ENCODE measurements at places on chromosomes 12 and 14.
A peak's percentile ranks its signal among the peaks of the same experiment; 100 is the strongest.

- H3K36me3 ChIP-seq = peaks cover 61% of the 10 kb centered on the region
- H3K4me1 ChIP-seq = peaks cover 60% of the 10 kb centered on the region
- peak within 1 kb of the TSS; percentile 99 for H3K27ac ChIP-seq
- peak within 1 kb of the TSS; percentile 81 for H3K4me3 ChIP-seq
- peak; percentile 87 for DNase-seq
These were observed at the start of gene SELPLG for GRCh38 chr12:108633534-108634248. SELPLG (minus strand) TSS chr12:108633894; CDS start chr12:108624307, 9,587 bp downstream.

- peaks cover 47% of the 10 kb centered on the region for H3K4me1 ChIP-seq
- peak overlapping the region; percentile 79 for H3K4me3 ChIP-seq
- H3K36me3 ChIP-seq = peaks cover 8% of the 10 kb centered on the region
- H3K27me3 ChIP-seq = no peaks in the 10 kb centered on the region
These were observed 77.8 kb downstream of the VCPKMT start for GRCh38 chr14:50038398-50039119.

- peak overlapping the region; percentile 82 for H3K4me3 ChIP-seq
- DNase-seq = peak; percentile 46
- H3K36me3 ChIP-seq = peaks cover 8% of the 10 kb centered on the region
- H3K27me3 ChIP-seq = no peaks in the 10 kb centered on the region
- H3K27ac ChIP-seq = peak overlapping the region; percentile 46
These were observed 4.1 kb downstream of the TSHR start for GRCh38 chr14:80959496-80959895.

DNA sequence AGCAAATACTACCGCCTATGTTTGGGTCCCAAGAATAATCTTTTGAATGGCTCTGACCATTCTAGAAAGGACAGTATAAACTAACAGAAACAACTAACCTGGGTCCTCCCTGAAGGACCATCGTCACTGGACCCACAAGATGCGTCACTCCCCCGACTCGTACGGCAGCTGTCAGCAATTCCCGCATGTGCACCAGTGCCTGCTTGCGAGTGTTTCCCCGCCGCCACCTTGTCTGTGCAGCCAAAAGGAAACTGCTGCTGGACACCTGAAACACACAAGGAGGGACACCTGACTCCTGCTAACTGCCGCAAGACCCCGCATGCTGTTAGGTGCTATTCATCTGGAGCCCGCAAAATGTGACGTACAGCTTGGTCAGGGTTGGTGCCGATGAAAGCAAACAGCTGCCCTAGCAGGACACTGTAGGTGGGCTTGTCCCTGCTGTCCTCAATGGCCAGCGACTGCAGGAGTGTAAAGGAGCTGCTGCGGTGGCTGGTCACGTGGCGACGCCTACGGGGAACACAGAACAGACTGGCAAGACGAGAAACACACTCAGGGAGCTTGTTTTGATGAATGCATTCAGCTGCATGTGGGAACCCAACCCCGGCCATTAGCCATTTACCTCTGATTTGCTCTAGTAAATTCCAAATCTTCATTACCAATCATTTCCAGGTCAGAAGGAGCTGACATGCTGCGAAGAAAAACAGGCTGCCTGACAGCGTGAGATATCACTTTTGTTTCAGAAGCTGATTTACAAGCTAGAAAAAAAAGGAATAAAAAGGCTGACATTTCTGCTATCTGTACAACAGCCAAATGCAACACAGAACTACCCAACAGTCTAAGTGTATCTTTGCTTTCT is 118.1 kb downstream of the TRAFD1 start:
- no peak for DNase-seq
- no peak overlapping the region for H3K27ac ChIP-seq
- peaks cover 55% of the 10 kb centered on the region for H3K36me3 ChIP-seq
- no peaks in the 10 kb centered on the region for H3K27me3 ChIP-seq
- no peaks in the 10 kb centered on the region for H3K4me1 ChIP-seq
- no peak overlapping the region for H3K4me3 ChIP-seq

DNA sequence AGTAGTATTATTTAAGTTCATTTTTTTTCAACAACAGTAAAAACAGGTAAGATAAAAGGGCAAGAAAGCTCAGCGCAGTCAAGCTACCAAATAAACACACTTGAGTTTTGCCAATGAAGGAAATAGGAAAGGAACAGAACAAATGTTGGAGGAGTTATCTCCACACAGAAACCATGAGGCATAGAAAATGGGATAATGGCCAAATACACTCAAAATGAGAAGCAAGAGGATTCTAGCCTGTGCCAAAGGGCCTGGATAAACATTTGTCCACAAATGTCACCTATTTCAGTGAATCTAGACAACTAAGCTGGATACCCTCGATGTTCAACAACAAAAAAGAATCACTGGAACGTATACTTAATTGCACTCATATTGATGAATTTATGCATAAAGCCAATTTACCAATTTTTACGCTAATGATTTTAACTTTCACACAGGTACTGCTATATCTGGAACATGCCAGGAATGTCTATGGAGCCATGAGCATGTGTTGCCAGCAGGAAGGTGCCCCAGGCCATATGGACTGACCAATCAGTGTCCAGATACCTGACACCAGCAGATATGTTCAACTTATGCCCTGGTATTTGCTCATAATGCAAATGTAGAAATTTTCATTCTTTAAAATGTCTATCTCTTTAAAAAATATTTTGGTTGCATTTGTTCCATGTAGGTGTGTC is 21.1 kb downstream of the ST8SIA1 start:
- H3K4me3 ChIP-seq = no peak overlapping the region
- no peak for DNase-seq
- no peaks in the 10 kb centered on the region for H3K36me3 ChIP-seq
- H3K27me3 ChIP-seq = no peaks in the 10 kb centered on the region

GRCh38 chr12:5908251-5908650 is 36.8 kb downstream of the ANO2 start:
- DNase-seq = no peak
- peaks cover 76% of the 10 kb centered on the region for H3K27me3 ChIP-seq
- H3K4me3 ChIP-seq = no peak overlapping the region
- no peak overlapping the region for H3K27ac ChIP-seq
- H3K36me3 ChIP-seq = peaks cover 4% of the 10 kb centered on the region

- no peak for DNase-seq
- no peaks in the 10 kb centered on the region for H3K36me3 ChIP-seq
- H3K27ac ChIP-seq = no peak overlapping the region
- no peak overlapping the region for H3K4me3 ChIP-seq
- no peaks in the 10 kb centered on the region for H3K4me1 ChIP-seq
These were observed 10.7 kb upstream of the FAM234B start for GRCh38 chr12:13033476-13033875.

DNA sequence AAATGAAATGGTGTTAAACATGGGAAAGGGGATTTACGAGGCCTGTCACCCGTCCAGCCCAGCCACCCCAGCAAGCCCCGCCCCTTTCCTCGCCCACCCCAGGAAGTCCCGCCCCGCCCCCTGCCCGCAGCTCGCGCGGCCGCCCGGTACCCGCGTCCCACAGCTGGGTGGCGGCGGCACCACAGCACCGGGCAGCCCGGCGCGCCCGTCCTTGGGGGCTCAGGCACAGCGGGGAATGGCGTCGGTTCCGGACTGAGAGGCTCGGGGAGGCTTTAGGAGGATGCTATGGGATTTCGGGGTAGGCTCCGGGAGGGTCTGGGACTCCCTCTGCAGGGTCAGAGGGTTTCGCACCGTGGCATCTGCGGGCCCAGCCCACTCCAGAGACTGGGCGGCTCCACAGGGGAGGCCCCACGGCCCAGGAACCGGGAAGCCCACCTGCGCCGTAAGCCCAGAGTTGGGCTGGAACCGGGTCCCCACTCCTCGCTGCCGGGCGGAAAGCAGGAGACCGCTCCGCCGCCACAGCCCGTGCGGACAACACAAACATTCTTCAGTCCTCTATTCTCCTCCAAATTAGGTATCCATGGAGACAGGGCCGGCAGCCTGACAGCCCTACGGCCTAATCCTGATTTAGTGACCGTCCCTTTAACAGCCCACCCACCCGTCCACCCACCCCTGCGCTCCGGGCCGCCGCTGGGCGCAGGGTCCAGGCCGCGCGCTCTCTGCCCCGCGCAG is 1.4 kb downstream of the FIGNL2 start:
- H3K4me3 ChIP-seq = peak overlapping the region; percentile 78
- H3K36me3 ChIP-seq = no peaks in the 10 kb centered on the region
- no peak overlapping the region for H3K27ac ChIP-seq
- H3K27me3 ChIP-seq = peaks cover 49% of the 10 kb centered on the region

DNA sequence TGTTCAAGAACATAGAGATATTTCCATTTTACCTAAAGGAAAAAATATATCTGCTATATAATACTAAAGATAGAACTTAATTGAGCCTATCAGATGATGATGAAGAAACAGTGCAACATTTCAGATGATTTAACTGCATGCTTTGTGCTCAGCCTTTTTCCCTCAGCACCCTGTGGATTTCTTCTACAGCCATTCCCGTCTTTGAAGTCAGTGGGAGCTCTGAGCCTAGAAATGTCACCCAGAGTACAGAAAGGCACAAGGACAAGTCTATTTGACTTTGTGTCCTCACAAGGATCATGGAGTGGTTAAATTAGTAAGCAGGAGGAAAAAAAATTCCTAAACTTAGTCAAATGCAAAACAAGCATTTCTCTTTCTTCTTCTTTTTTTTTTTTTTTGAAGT is 994.0 kb upstream of the FLRT2 start:
- no peak for DNase-seq
- H3K27ac ChIP-seq = no peak overlapping the region
- H3K36me3 ChIP-seq = no peaks in the 10 kb centered on the region
- H3K27me3 ChIP-seq = no peaks in the 10 kb centered on the region
- no peak overlapping the region for H3K4me3 ChIP-seq

DNA sequence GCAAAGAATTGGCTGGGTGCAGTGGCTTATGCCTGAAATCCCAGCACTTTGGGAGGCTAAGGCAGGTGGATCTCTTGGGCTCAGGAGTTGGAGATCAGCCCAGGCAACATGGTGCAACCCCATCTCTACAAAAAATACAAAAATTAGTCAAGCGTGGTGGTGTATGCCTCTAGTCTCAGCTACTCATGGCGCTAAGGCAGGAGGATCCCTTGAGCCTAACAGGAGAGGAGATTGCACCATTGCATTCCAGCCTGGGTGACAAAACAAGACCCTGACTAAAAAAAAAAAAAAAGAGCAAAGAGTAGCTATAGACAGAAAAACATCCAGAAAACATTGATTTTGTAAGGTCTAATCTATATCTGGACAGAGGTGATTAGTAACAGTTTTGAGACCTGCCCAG is 25.0 kb downstream of the KIF21A start:
- no peak for DNase-seq
- H3K4me1 ChIP-seq = peaks cover 7% of the 10 kb centered on the region
- H3K4me3 ChIP-seq = no peak overlapping the region
- H3K27me3 ChIP-seq = no peaks in the 10 kb centered on the region
- no peaks in the 10 kb centered on the region for H3K36me3 ChIP-seq

- peaks cover 21% of the 10 kb centered on the region for H3K27me3 ChIP-seq
- H3K27ac ChIP-seq = no peak overlapping the region
- H3K4me1 ChIP-seq = no peaks in the 10 kb centered on the region
- H3K36me3 ChIP-seq = peaks cover 4% of the 10 kb centered on the region
- H3K4me3 ChIP-seq = no peak overlapping the region
These were observed 316.6 kb upstream of the RTL1 start for GRCh38 chr14:101219896-101220703.

GRCh38 chr14:35875296-35875695 is 49.2 kb downstream of the BRMS1L start:
- H3K4me1 ChIP-seq = no peaks in the 10 kb centered on the region
- peaks cover 2% of the 10 kb centered on the region for H3K36me3 ChIP-seq
- no peaks in the 10 kb centered on the region for H3K27me3 ChIP-seq
- DNase-seq = no peak

DNA sequence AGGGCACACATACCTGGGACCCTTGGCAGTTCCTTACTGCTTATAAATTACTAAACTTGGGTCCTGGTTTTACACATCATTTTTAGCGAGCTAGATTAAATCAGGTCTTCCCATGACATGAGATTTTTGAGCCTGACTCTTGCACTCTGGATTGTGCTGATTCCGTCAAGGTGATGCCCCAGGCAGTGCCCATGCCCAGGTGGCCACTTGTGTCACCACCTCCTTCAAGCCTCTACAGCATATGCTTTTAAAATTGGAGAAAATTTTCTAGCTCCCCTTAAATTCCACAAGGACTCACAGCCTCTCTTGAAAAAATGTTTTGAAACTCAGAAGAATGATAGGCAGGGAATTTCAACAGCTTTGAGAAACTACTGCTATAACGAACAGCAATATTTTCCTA is 9.6 kb downstream of the PTPN21 start:
- no peak overlapping the region for H3K27ac ChIP-seq
- H3K36me3 ChIP-seq = no peaks in the 10 kb centered on the region
- no peaks in the 10 kb centered on the region for H3K4me1 ChIP-seq

GRCh38 chr14:55580470-55581341 is 699 bp downstream of the KTN1 start:
- H3K27ac ChIP-seq = peak overlapping the region; percentile 46
- peak; percentile 54 for DNase-seq
- peak overlapping the region; percentile 70 for H3K4me3 ChIP-seq
- peaks cover 11% of the 10 kb centered on the region for H3K36me3 ChIP-seq

- H3K27me3 ChIP-seq = peaks cover 6% of the 10 kb centered on the region
- no peak overlapping the region for H3K27ac ChIP-seq
- no peak overlapping the region for H3K4me3 ChIP-seq
- peak; percentile 6 for DNase-seq
- H3K36me3 ChIP-seq = no peaks in the 10 kb centered on the region
These were observed 88.0 kb upstream of the TMEM260 start for GRCh38 chr14:56491299-56492285.

DNA sequence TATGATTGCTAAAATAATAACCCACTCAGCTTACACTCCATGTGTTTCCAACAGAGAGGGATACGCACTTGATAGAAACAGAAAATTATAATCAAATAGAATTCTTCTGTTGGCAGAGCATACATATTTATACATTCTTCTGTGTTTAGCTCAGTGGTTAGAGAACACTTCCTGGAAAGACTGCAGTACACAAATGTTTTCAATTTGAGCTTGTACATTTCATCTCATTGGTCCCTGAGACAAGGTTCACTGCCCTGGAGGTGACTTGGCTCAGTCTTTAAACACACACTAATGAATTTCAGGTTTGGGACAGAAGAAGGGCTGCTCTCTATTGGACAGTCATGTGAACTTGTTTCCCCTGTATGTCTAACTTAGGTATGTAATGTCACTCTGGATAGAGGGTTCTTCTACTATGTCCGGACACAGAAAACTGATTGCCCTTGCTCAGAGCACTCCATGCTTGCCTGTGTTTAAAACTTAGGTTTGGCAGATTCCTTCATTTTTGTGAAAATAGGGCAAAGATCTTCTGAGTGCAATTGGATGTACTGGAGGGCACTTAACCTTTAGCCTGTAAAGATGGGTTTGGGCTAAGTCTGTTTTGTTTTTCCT is 22.9 kb downstream of the PROX2 start:
- H3K4me3 ChIP-seq = no peak overlapping the region
- no peaks in the 10 kb centered on the region for H3K36me3 ChIP-seq
- no peak overlapping the region for H3K27ac ChIP-seq
- H3K27me3 ChIP-seq = no peaks in the 10 kb centered on the region
- no peak for DNase-seq

- H3K4me1 ChIP-seq = peaks cover 42% of the 10 kb centered on the region
- peaks cover 84% of the 10 kb centered on the region for H3K36me3 ChIP-seq
- H3K4me3 ChIP-seq = peak overlapping the region; percentile 93
- H3K27me3 ChIP-seq = peaks cover 57% of the 10 kb centered on the region
- peak; percentile 36 for DNase-seq
- peak overlapping the region; percentile 100 for H3K27ac ChIP-seq
These were observed 3.5 kb downstream of the FOS start for GRCh38 chr14:75282170-75282554.

Measured in effector memory CD8-positive, alpha-beta T cell (primary cell).